ENCODE measurements at places on chromosomes 6 and 20. TPM values are rescaled to one million over a fixed set of nuclear protein-coding genes. Genes with fewer than 3 reads are reported as not detected.

Gene CYP24A1
- total RNA-seq: not detected

Gene DOK5
- total RNA-seq: 8.3 TPM

Gene GJA10
- not detected for total RNA-seq

Gene MTFR2
- not detected for total RNA-seq

Gene PPARD
- total RNA-seq: 38.4 TPM

Gene MYCT1
- 7.2 TPM for total RNA-seq

Gene HSPA1L
- 1.1 TPM for total RNA-seq

Gene OR2B3
- total RNA-seq: not detected

Gene ADGRB3
- total RNA-seq: 2.4 TPM

Gene EPPIN
- total RNA-seq: not detected

Gene AGPAT1
- total RNA-seq: 43.0 TPM

Gene FOXF2
- not detected for total RNA-seq

Gene TSBP1
- not detected for total RNA-seq

Gene SLC4A11
- 0.27 TPM for total RNA-seq

Gene WFDC12
- not detected for total RNA-seq

Gene SOBP
- total RNA-seq: 10.3 TPM

Gene KCNQ5
- total RNA-seq: 8.5 TPM

Gene GABRR2
- 2.0 TPM for total RNA-seq

Gene TBC1D32
- total RNA-seq: 2.3 TPM

Gene CTCFL
- not detected for total RNA-seq

Gene SMIM28
- total RNA-seq: not detected

Gene GCLC
- 26.5 TPM for total RNA-seq

Gene LY6G6C
- total RNA-seq: not detected

Gene UBE2C
- not detected for total RNA-seq

Gene TENT5A
- 53.2 TPM for total RNA-seq

Gene BNIP5
- not detected for total RNA-seq

Gene LY6G6D
- total RNA-seq: not detected

Gene CRISP3
- total RNA-seq: not detected

Gene LYRM2
- 12.9 TPM for total RNA-seq

Gene SLC17A2
- not detected for total RNA-seq

Gene TMX4
- 53.5 TPM for total RNA-seq

Gene OR2H2
- not detected for total RNA-seq

Gene NKAIN2
- total RNA-seq: not detected

Gene TFAP2D
- total RNA-seq: not detected

Gene ITPA
- total RNA-seq: 35.7 TPM

Measured in thoracic aorta (tissue), 2 donors.